Peyer's patch (tissue), 4 donors: ENCODE measurements at places on chromosomes 7 and 10. TPM values are rescaled to one million over a fixed set of nuclear protein-coding genes. Genes with fewer than 3 reads are reported as not detected.

The GIMAP8 gene
- total RNA-seq: 0.88 TPM

The VPS37D gene
- 1.1 TPM for total RNA-seq

- no peak for DNase-seq
Measured at GRCh38 chr7:140165422-140165821, 11.4 kb downstream of the KDM7A start.

- no peak for DNase-seq
Measured at GRCh38 chr7:78033410-78033809, 234.8 kb downstream of the PHTF2 start.

- DNase-seq: no peak
Measured at GRCh38 chr10:70360215-70360614, 22.2 kb downstream of the LRRC20 start.

- DNase-seq: no peak
Measured at GRCh38 chr7:25656071-25656470, 427.8 kb upstream of the NPVF start.
